Stimulated activated CD8-positive, alpha-beta memory T cell treated with anti-CD3 and anti-CD28 coated beads, Interleukin-4, amount 100 ng/mL, for 1 hour (primary cell): ENCODE measurements at places on chromosomes 1 and 21.

GRCh38 chr1:32336963-32337675, 1.1 kb upstream of the MARCKSL1 start:
- DNase-seq, result no peak

- DNase-seq, result no peak
These were observed 49.5 kb upstream of the LYPLAL1 start for GRCh38 chr1:219124163-219124562.

- no peak for DNase-seq
These were observed 98.7 kb downstream of the CRYAA start for GRCh38 chr21:43267391-43268085.

- no peak for DNase-seq
These were observed 61.8 kb upstream of the ETS2 start for GRCh38 chr21:38743772-38744529.

- DNase-seq, result no peak
These were observed 80.6 kb downstream of the TNFSF18 start for GRCh38 chr1:172970186-172970585.

DNA sequence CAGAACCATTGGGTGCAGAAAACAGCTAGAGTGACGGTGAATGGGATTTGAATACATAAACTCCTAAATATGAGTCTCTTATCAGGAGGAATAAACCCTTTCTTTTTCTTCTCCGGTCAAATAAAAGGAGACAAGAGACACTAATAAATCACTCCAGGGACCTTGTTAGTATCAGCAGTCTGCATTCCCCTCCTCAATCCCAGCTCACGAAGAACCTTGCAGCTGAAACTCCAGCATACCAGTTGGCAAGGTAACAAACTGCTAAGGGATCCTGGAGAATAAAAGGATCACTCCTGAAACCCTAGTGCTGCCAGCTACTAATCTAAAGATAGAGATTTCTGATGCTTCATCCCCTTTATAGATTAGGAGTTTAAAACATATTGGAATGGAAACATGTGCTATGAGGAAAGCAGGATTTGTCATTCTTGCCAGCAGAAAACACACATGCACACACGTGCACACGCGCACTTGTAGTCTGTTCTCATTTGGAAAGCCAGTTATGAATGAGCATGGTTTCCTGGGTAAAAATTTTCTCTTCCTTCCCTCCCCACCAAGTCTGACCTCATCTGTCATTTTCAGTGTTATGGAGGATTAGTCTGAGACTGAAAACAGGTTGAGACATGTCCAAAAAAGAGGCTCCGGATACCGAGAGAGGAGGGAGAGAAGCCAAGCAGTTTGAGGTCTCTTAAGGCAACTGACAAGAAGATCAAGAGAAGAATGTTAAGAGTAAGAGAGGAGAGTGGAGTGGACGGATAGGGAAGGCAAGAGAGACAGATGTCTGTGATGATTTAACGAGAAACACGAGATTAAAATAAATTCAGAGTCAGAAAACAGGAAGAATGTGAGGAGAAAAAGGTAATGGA, 10.9 kb downstream of the IER5 start:
- no peak for DNase-seq

GRCh38 chr1:97505816-97506215, 415.0 kb downstream of the DPYD start:
- no peak for DNase-seq

DNA sequence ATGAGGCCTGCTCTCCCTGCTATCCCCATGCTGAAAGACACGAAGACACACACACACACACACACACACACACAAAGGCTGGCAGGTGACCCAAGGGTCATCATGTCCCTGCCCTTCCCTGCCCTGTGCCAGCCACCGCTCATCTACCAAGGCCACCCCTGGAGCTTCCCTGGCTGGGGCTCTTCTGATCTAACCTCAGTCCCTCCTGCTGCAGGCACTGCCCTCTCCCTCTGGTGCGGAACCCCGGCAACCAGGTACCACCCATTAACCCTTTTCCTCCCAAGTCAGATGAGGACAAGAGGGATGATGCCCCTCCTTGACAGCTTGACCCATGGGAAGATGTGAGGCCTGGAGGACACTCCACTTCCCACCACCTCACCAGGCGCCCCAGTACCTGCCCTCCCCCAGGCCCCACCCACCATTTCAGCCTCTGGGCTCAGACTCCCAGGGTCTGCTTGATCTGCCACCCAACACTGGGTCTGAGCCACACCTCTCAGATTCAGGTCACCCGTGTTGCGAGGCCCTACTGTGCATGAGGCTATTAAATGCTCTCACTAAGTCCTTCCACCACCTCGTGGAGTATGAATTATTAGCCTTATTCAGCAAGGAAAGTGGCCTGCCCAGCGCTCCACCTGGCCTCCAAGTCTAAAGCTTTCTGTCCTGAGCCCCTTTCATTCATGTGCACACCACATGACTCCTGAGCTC, 2.5 kb downstream of the SDC3 start:
- no peak for DNase-seq

- no peak for DNase-seq
These were observed 5.7 kb downstream of the MRTO4 start for GRCh38 chr1:19257178-19257914.

DNA sequence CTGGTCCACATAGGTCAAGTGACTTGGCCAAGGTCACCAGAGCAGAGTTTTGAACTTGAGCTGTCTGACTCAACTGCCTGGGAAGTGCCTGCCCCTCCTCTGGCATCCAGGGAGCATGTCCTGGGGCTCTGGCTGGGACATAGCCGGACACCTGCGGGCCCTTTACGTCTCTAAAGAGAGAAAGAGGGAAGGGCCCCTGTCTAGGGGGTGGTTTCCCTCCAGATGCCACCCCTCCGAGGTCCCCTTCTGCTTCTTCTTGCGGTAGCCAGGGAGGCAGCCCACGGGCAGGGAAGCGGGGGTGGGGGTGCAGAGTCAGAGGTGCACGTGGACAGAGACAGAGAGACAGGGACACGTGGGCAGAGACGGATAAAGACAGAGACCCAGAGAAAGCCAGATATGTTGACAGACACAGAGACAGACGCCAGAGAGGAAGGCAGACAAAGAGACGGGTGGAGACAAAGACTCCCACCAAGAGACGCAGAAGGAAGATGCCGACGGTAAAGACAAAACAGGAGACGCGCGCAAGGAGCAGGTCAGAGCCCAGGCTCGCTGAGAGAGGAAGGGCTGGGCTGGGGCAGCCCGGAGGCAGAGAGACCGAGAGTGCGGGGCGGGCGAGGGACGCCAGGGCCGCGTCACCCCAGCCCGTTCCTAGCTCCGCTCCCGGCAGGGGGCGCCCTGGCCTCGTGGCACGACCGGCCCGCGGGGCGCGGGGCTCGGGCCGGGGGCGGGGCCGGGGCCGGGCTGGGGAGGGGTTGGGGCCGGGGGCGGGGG, 458 bp upstream of the ALPL start:
- peak; percentile 20 for DNase-seq

DNA sequence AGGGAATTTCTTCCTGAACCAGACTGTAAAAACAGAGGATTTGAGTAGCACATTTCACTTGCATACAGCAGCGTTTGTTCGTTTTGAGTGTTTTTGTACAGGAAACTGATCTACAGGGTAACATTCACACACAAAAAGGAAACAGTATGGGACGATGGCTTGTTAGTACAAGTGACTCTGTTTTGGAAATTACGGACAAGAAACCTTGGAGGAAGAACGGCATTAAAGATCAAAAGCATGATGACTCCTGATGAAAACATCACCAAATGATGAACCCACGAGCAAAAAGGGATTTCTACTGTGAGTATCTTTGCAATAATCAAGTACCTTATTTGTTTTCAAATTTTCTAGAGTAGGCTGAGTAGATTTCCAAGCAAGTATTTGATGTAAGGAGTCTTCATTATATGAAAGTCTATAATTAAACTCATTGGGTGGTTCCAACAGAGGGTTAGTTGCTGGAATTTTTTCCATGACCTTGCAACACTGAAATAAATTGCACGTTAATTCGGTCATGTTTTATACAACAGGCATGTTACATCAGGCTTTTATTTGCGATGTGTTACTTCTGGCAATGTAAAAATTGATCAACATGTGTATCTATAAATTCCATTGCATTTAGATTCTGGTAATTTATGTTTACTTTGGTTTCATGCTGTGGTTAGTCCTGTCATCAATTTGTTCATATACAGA, 76.7 kb upstream of the KCNK2 start:
- DNase-seq, result no peak

DNA sequence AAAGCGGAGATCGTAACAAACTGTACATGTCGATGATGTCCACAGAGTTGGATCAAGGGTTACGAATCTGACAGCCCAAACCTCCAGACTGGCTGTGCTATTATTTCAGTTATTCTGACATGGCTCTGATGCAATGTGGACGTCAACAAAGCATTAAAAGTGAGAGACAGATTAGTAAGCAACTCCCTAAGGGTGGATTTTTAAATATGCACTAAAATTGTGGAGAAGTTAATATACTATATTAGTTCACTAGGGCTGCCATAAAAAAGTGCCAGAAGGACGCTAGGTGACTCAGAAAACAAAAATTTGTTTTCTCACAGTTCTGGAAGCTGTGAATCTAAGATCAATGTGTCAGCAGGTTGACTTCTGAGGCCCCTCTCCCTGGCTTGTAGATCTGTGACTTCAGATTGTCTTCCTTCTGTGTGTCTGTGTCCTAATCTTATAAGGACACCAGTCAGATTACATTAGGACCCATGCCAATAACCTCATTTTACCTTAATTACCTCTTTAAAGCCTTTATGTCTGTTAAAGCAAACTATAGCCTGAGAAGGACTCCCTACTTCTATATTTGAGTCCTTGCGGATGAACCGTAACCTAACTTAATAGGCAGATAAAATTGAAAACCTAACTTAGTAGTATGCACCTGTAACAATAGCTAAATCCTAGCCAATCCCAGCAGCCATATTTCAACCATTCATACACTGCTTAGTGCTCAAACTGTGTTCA, 66.0 kb upstream of the BACH1 start:
- no peak for DNase-seq

- DNase-seq, result no peak
These were observed 9.2 kb upstream of the EVA1C start for GRCh38 chr21:32403201-32403777.
